ENCODE measurements at places on chromosomes 2 and 18.
A peak's percentile ranks its signal among the peaks of the same experiment; 100 is the strongest.

- no peak for DNase-seq
Observed at GRCh38 chr2:212066546-212066945, 472.1 kb downstream of the ERBB4 start.

DNA sequence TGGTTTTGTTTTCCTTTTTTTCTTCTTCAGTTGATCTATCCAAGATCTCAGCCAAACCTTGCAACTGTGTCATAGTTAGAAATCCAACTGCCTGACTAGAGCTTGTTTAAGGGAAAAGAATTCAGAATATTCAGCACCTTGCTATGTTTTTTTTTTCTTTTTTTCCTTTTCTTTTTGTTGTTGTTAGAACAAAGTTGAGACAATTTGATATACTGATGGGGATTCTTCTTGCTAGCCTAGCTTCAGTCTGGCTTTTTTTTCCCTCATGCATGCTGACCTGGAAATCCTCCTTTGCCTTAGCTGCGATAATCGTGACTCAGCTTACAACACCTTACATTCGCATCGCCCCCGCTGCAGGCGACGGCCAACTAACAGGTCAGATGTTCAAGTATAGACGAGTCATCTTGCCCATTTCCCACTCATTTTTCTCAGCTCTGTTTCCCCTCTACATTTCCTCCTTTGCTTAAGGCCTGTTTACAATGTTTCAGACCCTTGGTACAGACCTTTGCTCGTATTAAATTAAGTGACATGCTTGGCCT lies 487.2 kb upstream of the RAB12 start:
- no peak for DNase-seq

- DNase-seq = no peak
Observed at GRCh38 chr2:149087751-149088150, 49.3 kb downstream of the LYPD6B start.

- no peak for DNase-seq
Observed at GRCh38 chr18:8052237-8052701, 485.2 kb downstream of the PTPRM start.

DNA sequence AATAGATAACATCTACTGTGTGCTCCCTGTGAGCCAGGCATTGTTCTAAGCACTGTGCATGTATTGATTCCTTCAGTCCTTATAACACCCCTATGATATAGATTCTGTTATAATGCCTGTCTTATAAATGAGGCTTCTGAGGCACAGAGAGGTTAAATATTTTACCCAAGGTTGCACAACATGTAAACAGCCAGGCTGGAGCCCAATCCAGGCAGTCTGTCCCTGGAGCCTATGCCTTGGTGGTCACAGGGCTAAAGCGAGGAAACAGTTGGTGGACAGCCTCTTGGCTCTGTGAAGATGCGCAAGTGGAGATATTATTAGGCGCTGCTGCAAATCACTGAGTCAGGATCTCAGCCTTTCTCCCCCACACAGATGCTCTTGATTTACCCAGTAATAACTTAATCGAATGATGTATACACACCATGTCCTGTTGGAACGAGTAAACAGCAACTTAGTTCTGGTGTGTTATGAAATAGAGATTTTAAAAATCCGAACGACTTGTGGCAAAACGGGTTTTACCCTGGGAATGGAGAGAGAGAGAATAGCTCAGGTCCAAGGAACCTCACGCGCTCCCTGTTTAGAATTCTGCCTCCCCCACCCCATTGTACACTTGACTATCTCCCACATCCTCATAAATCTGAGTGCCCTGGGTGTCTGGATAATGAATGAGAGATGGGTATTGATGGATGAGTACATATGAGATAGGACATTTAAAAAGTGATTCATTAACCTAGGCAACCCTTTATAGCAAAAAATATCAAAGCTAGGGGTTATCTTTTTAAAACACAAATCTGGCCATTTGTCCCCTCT lies 231.9 kb downstream of the BCL2 start:
- no peak for DNase-seq

DNA sequence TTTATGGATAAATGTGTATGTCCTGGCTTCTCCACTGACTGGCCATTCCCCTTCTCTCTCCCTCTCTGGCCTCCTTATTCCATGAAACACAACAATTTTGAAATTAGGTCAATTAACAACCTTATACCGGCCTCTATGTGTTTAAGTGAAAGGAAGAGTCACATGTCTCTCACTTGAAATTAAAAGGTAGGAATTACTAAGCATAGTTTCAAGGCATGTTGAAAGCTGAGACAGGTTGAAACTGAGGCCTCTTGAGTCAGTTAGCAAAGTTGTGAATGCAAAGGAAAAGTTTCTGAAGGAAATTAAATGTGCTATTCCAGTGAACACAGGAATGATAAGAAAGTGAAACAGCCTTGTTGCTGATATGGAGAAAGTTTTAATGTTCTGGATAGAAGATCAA lies 69.7 kb downstream of the ADAM23 start:
- no peak for DNase-seq

GRCh38 chr18:74069178-74070050 lies 78.2 kb downstream of the FBXO15 start:
- DNase-seq = no peak

GRCh38 chr2:46765045-46765444 lies 150.6 kb downstream of the MCFD2 start:
- no peak for DNase-seq

DNA sequence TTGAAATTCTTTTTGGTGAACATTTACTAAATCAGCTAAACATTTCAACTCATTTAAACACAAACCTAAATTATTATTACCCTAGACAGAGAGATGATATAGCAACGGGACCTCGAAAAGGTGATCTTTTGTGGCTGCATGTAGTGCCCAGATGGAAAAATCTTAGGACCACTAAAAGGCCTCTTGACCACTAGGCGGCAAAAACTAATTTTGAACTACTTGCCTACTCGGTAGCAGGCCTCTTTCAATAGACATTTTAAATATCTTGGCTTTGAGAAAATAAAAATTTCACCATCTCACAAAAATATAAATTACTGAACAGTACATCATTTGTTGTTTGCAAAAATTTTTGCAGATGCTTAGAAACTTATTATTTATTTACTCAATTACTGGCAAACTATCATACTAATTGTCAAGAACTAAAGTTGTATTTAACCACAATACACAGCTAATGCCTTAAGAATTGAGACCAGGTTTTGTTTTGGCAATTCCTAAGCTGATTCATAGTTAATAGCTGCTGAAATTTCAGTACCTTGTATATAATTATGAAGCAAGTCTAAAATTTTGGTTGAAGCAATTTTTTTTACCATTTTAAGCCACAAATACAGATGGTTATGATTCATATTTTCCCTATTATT lies 9.4 kb downstream of the COL3A1 start:
- no peak for DNase-seq

- no peak for DNase-seq
Observed at GRCh38 chr2:105103481-105103880, 65.6 kb downstream of the MRPS9 start.

- DNase-seq = no peak
Observed at GRCh38 chr18:1468550-1468949, 563.9 kb downstream of the ADCYAP1 start.

- no peak for DNase-seq
Observed at GRCh38 chr2:96262306-96262705, 3.5 kb downstream of the TMEM127 start.

DNA sequence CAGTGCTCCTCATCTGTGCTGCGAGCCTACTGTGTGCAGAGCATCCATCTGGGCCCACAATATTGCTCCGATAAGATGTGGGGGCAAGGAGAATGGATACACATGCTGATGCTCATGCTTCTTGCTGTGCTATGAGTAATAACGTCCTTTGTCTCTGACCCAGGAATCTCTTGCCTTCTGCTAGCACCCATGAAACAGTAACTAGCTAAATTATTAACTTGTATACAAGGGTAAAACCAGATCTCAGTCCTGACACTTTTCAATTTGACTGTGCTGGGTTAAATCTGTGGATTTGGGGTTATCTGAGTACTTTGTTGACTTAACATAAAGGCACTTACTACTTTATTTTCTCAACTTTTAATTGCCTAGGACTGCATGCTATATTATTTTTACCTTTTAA lies 357.6 kb downstream of the SLC4A3 start:
- DNase-seq = no peak

GRCh38 chr18:44126598-44126997 lies 554.1 kb upstream of the SETBP1 start:
- DNase-seq = no peak

DNA sequence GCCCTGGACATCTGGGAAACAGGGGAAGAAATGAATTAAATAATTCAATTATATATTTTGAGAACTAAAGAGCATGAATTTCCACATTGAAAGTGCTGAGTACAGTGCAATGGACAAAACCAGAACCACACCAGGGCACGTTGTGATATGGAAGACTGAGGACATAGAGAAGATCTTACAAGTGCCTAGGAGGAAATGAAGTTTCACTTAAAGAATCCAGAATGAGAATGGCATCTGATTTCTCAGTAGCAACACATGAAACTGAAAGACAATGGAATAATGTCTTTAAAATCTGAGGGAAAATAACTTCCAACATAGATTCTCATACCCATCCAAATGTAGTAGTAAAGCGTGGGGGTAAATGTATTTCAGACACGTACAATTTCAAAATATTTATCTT lies 20.3 kb upstream of the AAK1 start:
- no peak for DNase-seq

DNA sequence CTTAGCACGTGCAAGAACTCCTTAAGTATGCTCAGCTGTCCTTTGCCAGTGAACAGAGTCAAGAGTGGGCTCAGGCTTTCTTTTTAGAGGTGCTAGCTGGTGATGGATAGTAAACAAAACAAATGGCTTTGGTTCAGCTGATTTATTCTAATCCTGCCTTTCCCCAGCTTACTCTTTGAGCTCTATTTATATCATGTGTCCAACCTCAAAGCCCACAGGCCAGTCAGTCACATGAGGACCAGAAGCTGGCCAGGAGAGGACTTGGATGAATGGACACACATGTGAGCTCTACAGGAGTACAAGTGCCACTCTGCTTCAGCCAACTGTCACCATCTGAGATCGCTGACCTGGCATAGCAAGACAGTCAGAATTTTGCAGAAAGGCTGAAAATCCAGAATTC lies 59.4 kb downstream of the STK39 start:
- DNase-seq = no peak

DNA sequence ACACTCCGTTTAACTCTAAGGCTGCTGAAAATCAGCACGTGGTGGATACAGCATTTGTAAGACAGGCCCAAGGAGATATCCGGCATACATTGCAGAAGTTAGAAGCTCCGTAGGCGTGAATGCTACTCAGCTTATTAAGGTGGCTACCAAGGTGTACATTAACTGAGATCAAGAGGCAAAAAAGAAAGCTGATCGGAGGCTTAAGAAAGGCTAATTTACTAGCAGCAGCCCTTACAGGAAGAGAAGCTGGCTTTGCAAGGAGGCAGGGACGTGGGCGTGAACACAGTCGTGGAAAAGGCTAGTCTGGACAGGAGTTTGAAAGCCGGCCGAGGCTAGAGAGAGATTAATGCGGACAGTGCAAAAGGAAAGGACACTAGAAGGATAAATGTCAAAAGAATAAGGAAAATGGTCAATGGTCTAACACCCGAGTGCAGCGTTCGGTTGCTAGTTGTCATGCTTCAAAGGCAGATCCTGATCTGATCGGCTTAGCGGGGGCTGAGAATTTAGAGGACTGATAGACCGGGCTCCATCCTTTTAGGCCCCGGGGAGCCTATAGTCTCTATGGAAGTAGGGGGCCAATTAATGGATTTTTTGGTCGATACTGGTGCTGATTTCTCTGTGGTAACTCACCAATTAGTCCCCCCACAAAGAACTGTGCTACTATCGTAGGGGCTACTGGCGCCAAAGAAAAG lies 45.6 kb upstream of the SELENOI start:
- no peak for DNase-seq

GRCh38 chr2:41413813-41414485 lies 633.9 kb upstream of the PKDCC start:
- DNase-seq = no peak

- DNase-seq = no peak
Observed at GRCh38 chr2:144131042-144131441, 388.9 kb downstream of the ZEB2 start.

DNA sequence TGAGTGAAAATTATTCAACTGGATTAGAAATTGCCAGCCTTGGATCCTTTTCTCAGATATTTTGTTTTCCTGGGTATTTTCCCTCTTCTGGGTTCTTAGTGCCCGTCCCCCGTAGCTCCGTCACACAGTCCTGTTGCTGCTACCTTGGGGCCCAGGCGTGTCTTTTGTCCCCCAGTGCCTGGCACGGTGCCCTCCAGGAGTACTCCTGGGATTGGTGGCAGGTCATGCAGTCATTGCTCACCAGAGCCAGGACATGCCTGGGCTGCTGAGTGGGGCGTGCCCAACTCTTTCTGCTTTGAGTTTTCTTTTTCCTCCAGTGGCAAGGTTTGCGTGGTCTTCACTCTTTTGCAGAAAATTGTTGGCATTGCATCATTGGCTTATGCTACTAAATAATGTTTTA lies 275.2 kb downstream of the AGAP1 start:
- DNase-seq = no peak

- DNase-seq = peak; percentile 3
Observed at GRCh38 chr18:5197032-5197434, at the start of gene AKAIN1. Gene AKAIN1, minus strand, starts transcription at chr18:5197257. Its CDS starts 204 bp downstream, at chr18:5197053.

- DNase-seq = no peak
Observed at GRCh38 chr2:160247296-160248035, 47.4 kb upstream of the ITGB6 start.

DNA sequence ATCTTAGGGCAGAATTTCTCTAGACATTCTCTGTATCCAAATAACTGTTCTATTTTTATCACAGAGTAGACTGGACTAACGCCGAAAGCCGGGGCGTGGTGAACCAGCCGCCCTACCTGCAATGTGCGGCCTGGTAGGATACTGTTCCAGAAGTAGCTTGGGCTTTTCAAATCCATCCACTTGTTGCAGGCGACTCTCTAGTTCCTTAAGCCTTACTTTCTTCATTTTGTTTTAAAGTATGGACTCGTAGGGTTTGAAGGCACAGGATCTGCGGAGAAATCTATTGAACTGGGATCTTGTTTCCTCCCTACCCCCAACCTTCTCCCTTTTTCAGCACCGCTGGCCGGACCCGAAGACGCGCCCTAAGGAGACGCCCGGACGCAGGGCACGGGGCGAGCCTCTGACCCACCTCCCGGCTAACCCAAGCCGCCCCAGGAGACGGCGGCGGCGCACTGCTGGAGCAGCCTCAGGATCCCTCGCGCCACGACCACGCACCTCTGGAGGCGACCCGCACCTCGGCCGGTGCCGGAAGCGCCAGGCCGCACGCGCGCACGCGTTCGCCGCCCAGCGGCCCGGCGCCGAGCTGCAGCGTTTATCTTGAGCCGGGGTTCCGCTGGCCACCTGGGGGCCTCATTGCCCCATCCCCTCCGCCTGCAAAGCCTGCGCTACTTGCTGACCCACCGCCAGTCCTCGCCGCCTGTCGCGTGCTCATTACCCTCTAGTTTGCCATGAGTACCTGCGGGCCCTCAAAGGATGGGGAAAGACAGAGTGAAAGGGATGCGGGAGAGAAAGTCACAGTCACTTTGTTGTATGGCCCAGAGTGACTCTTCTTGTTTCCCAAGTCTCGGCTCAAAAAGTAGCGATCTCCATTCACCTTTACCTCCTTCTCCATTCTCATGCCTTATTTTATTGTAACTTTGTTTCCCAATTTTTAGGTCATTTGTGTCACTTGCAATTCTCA lies at the start of gene METTL5:
METTL5 (minus strand) TSS at position 533 of the 961 bp plus-strand sequence; CDS start at position 225, 308 bp downstream.
- DNase-seq = peak; percentile 80

- no peak for DNase-seq
Observed at GRCh38 chr2:150882751-150883612, 378.7 kb downstream of the RBM43 start.

Data from BE2C (cell line).